Activated CD8-positive, alpha-beta T cell treated with anti-CD3 and anti-CD28 coated beads, Interleukin-2, amount 10 ng/mL, durations not matched to agents 7 days and 5 days (primary cell): ENCODE measurements at places on chromosomes 4 and X.

DNA sequence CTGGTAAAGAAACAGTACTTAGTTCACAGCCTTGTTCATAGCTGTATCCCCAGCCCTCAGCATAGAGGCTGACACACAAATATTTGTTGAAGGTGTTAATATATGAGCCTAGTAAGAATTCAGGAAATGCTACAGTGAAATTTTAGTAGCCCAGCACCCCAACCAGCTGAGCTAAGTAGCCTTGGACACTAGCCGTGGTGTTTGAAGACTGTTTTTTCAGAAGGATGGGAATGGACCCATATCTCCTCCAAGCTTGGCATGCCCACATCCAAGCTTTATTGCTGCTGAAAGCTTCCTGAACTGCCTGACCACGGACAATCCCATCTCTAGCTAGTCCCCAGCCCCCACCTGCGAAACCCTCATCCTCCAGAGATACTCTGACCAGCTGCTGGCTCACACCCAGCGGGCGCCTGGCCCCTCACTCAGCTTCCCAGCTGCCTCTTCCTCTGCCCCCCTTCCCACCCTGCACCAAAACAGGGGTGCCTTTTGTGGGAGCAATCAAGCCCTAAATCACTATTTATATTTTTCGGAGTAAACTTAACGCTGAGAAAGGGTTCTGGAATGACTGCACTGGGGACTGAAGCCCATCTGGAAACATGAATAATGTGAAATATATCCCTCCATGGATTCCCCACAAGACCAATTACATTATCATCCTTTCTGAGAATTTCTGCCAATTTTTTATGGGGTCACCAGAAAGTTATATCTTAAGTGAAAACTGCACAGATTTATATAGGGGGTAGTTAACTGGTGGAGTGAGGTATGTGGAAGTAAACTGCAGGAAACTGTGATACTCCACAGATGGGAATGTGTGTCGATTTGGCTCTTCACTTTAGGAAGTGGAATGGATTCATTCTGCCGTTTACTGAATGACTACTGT, 41.1 kb upstream of the CBR4 start:
- DNase-seq: no peak

DNA sequence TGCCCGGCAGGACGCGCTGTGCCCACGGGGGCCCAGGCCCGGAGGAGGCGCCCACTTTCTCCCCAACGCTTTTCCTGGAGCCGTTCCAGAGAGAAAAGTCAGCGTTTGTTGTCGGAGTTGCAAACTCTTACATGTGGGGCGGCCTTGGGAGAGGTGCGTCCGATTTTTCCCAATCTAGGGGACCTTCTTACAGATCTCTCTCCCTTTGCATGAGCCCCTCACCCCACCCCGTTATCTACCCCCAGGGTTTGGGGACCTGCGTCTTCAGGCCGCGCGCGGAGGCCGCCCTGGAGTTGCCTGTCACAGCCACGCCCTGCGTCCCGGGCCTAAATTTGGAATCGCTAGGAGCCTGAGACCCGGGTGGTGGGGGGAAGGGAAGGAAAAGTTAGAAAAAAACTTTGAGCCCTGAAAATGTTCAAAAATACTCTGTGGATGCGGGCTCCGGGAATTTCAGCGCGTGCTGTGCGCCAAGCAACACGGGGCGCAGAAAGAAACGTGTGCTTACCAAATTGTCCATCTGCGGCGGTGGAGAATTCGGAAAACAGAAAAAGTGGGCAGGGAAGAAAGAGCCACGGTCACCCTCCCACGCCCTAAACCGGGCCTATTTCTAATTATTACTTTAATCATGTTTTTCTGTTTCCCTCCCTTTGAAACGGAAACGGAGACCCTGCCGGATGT, 587 bp downstream of the CD99 start:
- no peak for DNase-seq

DNA sequence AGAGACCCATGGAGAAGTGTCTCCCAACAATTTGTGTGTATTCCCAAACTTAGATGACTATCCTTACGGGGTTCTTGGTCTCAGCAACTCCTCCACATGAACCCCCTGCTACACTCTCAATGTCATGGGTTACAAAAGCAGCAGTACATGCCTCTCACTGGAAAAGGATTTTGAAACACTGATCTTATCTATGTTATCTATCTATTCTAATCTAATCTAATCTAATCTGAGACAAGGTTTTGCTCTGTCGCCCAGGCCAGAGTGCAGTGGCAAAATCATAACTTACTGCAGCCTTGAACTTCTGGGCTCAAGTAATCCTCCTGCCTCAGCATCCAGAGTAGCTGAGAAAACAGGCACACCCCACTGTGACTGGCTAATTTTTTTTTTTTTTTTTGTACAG, 19.3 kb downstream of the TSPAN5 start:
- DNase-seq: no peak

DNA sequence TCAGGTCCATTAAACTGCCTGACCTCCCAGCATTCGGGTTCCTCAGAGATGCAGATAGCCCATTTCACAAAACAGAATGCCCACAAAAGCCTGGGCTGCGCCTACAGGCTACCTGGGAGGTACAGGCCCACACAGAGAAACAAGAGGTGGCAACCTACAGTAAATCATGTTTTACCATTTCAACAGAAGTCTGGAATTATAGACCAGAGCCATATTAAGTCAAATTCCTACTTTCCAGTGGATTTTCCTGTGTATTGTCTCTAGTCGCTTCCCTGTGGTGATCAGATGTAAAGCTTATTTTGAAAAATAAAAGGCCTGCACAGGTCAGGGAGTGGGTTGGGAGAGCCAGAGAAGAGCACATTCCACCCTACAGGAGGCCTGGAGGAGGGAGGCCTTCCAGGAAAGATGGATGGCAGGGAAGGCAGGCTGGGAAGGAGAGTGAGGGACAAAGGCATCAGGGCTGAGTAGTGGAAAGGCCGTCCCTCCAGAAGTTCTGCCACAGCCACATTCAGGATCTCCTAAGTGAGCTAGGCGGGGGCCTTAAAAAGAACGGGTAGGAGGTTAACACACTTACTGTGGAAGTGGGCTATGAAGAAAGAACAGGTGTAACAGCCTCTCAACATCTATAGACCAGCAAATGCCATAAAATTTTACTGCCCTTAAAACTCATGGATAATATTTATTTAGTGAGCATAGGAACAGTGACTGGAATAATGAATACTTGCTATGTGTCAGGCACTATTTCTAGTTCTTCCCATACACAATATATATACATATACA, 19.0 kb upstream of the USO1 start:
- DNase-seq: no peak

GRCh38 chrX:63764946-63765345, 20.1 kb downstream of the ARHGEF9 start:
- no peak for DNase-seq

- DNase-seq: no peak
Observed at GRCh38 chrX:153573984-153574383, 25.0 kb downstream of the CCNQ start.

- DNase-seq: no peak
Observed at GRCh38 chrX:17559728-17560379, 177.4 kb upstream of the SCML1 start.

GRCh38 chr4:155614111-155614762, 52.4 kb upstream of the GUCY1A1 start:
- no peak for DNase-seq

GRCh38 chr4:123869286-123870215, 473.0 kb downstream of the SPRY1 start:
- DNase-seq: no peak

DNA sequence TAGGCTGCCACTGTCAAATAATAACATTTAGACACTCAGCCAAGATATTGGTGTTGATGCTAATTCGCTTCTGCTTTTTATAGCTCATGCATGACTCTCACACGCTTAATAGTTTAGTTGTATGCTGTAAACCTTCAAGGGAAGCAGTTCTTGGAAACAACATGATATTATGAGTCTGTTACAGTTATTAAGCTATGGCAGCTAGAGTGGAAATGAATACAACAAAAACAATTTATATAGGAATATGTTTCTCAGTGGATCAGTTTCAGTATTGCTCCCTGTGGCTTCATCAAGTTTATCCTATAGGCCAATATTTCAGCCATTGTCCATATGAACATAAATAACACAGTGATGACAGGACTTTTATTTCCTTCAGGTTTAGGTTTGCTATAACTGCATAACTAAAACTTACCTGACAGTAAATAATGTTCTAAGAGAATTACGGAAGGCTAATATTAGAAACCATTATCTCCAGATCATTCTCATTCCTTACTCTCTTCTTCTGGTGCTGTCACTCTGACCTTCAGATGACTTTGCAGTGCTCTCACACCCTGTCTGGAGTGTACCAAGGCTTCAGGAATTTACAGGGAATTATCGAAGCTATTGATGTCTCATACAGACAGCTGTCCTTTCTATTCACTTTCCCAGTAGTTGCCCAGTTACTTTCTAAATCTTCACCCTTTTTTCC, 555.0 kb downstream of the ANKRD50 start:
- DNase-seq: no peak
